ENCODE measurements at places on chromosomes 7 and 10.

- no peak for DNase-seq
Observed at GRCh38 chr10:113131613-113132261, 181.7 kb downstream of the TCF7L2 start.

DNA sequence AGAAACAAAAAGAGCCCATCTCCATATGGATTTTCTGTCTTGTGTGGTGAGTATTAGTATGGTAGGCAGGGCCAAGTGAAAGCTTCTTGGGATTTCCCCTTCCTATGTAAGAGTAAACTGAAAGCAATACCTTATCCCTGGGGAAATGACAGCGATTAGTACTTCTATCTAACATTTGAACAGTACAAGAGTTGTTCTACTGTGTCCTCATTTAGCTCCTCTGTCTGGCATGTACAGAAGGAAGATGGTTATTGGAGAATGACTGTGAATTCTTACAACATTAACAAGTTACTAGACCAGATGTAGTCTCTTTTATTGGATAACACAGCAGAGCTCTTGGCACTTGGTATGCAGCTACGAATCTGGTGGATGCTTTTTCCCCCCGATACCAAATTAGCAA, 17.9 kb upstream of the TRIL start:
- DNase-seq, result no peak

GRCh38 chr10:84590327-84591193, 262.2 kb downstream of the CCSER2 start:
- no peak for DNase-seq

DNA sequence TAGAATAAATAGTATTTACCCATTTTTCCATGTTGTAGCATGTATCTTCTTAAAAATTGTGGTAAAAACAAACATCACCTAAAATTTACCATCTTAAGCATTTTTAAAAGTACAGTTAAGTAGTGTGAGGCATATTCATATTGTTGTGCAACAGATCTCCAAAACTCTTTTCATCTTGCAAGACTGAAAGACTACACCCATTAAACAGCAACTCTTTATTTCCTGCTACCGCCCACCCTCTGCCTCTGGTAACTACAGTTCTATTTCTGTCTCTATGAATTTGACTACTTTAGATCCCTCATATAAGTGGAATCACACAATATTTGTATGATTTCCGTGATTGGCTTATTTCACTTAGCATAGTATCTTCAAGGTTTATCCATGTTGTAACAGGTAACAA, 40.0 kb upstream of the AGBL3 start:
- DNase-seq, result no peak

- no peak for DNase-seq
Observed at GRCh38 chr10:47370878-47371277, 13.2 kb downstream of the ZNF488 start.

DNA sequence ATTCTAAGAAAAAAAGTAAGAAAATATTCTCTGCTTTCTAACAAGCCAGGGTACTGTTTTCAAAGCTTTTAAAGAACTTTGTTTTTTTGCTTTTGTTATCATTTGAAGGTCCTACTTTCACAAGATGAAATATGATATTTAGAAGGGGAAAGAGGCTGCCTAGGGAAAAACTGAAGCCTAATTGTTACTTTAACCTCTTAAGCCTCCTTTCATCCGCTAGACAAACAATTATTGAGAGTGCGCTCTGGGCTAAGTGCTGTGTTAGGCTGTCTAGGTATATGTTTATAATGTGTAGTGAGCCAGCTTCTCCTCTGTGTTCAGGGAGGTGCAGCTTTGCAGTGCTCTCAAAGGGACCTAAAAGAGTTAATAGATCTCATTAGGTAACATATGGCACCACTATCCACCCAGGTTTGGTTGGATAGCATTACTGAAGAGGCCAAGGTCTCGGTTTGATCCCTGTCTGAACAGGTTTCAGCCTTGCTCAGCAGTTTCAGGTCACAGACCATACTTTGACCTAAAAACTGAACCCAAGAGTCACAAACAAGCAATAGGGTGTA, 17.9 kb downstream of the PDK4 start:
- no peak for DNase-seq

GRCh38 chr10:12703813-12704212, 297.7 kb downstream of the CCDC3 start:
- no peak for DNase-seq

- DNase-seq, result no peak
Observed at GRCh38 chr7:102403563-102403962, 7.4 kb downstream of the PRKRIP1 start.

- DNase-seq, result no peak
Observed at GRCh38 chr10:72009425-72010081, 45.4 kb downstream of the CHST3 start.

- DNase-seq, result no peak
Observed at GRCh38 chr10:74418285-74418872, 267.4 kb downstream of the ADK start.

GRCh38 chr7:39465055-39465929, 100.9 kb upstream of the YAE1 start:
- DNase-seq, result peak; percentile 40

- DNase-seq, result peak; percentile 33
Observed at GRCh38 chr10:67520924-67521520, 175.0 kb downstream of the CTNNA3 start.

DNA sequence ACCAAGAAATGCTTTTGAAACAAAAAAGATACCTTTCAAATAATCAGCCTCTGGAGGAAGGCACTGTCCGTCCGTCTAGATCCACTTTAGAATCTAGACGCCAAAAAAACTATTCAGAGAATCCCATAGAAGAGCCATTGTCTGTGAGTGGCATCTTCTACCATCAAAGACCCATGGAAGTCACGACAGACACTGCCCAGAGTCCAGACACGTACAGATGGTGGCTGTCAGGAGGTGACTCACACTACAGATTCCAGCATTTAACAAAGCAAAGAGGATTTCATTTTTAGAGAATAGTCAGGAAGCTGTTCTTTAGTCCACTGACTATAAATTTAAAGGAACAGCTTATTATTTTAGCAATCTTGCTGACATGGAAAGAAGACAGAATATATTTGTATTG, 11.7 kb downstream of the C1QL3 start:
- no peak for DNase-seq

DNA sequence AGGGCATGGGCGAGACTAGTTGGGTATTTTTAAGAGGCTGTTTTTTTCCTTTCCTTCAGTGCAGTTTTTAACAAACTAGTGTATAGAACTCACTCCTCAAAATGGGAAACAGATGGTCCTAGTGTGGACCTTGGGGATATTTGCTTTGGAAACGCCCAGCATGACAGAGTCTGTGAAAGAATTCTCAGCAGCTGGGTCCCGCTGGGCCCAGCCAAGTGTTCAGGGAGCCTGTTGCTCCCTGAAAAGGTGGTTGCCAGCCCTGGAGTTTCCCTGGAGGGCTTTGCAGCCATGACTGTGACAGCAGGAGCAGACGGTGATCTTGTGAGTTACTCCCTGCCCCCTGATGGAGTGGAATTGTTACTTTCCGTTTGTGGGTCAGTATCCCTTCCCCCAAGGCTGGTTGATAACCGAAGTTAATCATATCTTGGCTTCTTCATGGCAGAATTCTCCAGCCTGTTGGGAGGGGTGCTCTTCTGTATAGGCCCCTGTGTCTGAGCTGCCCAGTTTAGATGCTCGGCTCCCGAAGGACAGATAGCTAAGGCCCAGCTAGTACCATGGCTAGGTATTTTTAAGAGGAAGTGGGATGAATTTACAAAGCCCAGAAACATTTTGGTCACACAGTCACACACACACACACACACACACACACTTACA, 278.6 kb upstream of the HABP2 start:
- DNase-seq, result no peak

DNA sequence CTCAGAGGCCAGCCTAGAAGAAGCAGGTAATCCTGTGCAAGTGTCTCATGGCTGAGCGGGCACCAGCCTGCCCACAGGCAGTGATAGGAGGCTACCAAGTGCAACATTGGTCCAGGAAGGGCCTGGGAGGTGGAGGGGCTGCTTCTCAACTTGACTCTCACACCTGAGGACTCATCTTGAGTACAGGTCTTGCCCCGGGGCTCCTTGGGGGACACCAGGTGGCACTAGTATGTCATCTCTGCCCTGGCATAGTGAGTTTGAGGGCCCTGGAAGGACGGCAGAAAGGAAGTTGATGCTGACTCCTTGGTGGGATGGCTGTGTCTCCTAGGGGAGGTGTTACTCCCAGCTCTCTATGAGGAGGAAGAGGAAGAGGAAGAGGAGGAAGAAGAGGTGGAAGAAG, 2.3 kb downstream of the CCDC136 start:
- DNase-seq, result peak; percentile 40

DNA sequence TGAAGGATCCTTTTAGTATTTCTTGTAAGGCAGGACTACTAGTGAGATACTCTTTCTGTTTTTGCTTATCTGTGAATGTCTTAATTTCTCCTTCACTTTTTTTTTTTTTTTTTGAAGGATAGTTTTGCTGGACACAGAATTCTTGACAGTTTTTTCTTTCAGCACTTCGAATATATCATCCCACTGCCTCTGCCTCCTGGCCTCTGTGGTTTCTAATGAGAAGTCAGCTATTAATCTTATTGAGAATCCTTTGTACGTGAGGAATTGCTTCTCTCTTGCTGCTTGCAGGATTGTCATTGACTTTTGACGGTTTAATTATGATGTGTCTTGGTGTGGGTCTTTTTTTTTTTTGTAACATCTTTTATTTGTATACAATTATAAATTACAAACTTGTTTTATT, 12.6 kb upstream of the WAC start:
- no peak for DNase-seq

DNA sequence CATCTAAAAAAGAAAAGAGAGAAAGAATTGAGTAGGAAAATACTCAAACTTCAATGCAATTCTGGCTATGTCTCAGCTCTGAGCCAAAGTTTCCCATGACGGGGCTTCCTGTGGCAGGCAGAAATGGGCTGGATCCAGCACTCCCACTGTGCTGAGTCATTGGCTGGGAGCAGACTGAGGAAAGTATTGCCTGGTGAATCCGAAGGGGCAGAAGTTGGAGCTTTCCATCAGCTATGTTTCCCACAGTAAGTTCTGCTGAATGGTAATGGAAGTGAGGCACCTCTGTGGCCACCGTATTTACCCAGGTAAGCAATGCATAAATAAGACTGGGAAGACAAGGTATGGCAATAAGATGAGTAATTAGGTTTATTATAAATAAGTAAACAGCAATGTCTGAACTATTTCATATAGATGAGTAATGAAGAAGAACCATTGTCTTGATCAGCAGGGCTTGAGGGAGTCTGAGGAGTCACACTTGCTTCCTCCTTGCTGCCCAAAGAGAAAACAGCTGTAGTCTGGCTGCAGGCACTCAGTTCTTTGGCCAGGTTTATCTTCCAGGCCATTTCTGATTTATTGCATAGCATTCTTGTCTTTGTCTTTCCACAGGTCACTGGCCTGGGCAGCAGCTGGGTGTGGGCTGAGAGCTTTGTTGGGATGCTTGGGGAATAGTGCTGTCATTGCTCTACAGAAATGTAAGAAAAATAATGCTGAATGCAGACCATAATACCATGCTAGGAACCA, 255.3 kb downstream of the DNAJB9 start:
- no peak for DNase-seq

DNA sequence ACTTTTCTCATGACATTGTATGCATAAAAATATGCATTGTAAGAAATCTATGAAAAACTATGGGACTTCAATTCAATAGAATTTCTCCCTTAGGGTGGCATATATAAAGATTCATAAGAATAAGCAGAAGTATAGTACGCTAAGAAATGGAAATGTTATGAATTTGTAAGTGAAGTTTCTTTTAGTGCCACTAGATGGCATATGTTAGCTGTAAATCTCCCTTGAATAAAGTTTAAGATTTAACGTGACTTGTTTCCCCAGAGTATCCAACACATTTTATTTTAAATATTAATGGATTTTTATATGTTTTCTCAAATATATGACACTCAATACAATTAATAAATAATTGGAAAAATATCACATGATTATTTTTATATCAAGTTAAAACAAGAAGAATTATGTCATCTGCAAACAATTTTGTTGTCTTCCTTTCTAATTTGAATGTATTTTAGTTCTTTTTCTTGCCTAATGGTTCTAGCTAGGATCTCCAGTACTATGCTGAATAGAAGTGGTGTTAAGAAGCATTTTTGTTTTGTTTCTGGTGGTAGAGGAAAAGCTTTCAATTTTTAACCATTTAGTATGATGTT, 287.2 kb downstream of the HGF start:
- DNase-seq, result no peak

DNA sequence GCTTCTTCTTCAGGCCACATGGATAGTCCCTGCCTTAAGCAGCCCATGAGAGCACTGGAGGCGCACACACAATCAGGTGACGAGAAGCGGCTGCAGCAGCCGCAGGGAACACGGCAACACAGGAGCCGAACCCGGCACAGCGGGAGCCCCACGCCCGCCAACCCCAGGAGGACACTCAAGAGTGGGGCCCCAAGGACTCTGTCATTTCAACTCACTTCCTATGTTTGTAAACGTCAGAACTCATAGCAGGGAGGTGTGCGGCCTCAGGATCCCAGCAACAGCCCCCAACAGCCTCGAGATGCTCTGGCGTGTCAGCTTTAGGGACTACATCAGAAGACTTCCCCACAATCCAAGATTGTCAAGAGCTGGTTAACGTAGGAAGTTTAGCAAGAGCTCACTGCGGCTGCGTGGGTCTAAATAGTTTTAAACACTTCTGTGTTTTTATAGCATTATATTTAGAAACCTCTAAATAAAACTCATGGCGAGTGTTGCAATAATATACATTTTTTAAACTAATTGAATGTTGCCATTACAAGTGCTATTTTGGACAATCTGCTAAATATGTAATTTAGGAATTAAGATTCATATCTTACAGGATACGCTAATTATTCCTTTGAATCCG, 123.4 kb downstream of the MAD1L1 start:
- no peak for DNase-seq

GRCh38 chr7:90461219-90461618, 8.2 kb upstream of the PTTG1IP2 start:
- no peak for DNase-seq

GRCh38 chr7:128137181-128137580, 103.9 kb upstream of the LEP start:
- DNase-seq, result no peak

DNA sequence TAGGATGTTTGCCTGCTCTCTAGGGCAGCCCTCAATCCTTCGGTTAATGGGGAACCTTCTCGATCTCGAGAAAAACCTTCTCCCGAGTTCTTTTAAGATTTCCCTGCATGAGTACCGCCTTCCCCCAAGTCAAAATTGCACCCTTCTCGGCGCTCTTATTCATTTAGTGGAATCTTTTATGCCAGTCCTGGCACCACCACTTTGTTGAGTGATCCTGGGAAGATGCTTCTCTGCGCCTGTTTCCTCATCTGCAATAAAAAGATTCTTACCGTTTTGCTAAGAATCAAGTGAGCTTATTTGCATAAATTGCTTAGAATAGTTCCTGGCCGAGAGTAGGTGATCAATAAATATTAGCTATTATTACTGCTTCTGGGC, 697 bp downstream of the ARPC1A start:
- no peak for DNase-seq

DNA sequence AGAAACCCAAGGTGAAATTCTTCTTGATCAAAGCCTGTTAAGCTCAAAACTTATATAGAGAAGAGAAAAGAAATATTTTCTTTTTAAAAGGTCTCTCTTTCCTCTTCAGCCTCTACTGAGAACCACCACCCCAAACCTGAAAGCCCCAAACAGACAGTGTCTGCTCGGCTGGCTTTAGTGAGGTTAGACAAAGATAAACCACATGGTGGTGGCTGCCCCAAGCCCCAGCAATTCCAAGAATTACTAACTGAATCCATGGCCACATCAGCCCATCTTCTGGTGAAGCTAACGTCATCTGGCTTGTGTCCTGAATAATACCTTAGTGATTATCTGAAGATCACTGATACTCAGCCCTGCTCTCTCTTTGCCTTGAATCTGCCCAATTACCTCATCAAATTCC, 275.0 kb downstream of the ELMO1 start:
- no peak for DNase-seq

Measured in stimulated activated CD8-positive, alpha-beta memory T cell treated with anti-CD3 and anti-CD28 coated beads, Interleukin-4, amount 100 ng/mL, for 48 hours (primary cell).